ENCODE measurements at places on chromosomes 11 and 22. TPM values are rescaled to one million over a fixed set of nuclear protein-coding genes. Genes with fewer than 3 reads are reported as not detected.

GRCh38 chr11:7486781-7487140 lies 1.5 kb downstream of the OLFML1 start:
- DNase-seq = no peak

DNA sequence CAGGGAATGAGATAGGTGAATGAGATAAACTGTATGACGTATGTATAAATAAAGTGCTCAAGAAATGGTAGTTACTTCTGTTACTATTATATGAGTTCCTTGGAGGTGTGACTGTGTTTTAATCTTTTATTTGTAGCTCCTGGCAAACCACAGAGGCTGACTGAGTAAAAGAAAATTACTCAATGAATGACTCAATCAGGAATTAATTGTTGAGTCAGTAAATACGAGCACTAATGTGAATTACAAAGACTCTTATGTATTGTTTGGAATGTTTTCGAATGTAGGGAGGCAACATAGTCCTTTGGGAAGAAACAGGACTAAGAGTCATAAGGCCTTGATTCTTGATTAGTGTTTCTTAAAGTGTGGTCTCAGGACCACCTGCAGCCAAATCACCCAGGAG lies 51.1 kb upstream of the BLID start:
- no peak for DNase-seq

GRCh38 chr11:6618117-6619003 lies 862 bp downstream of the TPP1 start:
- peak; percentile 33 for DNase-seq

DNA sequence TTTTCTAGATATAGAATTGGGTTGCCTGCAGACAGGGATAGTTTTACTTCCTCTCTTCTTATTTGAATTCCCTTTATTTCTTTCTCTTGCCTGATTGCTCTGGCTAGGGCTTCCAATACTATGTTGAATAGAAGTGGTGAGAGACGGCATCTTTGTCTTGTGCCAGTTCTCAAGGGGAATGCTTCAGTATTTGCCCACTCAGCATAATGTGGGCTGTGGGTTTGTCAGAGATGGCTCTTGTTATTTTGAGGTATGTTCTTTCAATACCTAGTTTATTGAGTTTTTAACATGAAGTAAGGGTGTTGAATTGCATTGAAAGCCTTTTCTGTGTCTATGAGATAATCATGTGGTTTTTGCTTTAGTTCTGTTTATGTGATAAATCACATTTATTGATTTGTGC lies 273.9 kb upstream of the CHORDC1 start:
- no peak for DNase-seq

The ESRRA gene
- total RNA-seq = 97.7 TPM

Measured in mucosa of gallbladder (tissue), 1 donor.